ENCODE measurements at places on chromosomes 2 and 18.

GRCh38 chr2:222039821-222040220 lies 259.0 kb downstream of the PAX3 start:
- no peak for ATAC-seq

- ATAC-seq, result no peak
Measured at GRCh38 chr2:30927465-30928075, 120.3 kb upstream of the CAPN13 start.

- ATAC-seq, result no peak
Measured at GRCh38 chr2:184597571-184597991, 748 bp upstream of the ZNF804A start.

DNA sequence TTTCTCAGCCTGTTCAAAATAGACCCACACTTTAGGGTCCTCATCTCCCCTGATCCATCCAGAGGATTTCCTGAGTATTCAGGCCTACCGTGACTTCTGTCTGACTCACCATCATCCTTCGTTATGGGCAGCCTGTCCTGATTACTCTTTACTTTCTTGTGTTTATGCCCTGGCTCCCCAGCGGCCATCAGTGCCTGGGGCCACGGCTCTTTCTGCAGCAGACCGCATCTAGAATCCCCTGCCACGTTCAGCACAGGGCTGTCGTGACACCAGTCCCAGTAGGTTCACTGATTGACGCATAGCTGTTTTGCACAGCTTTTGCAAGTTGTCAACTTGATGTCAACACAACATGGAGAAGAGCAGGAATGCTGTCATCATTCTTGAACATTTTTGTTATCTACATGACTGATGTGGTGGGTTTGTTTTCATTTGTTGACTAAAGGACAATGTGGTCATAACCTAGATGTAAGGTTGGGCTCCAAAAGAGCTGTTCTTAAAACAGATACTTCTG lies 225.6 kb downstream of the HAUS1 start:
- ATAC-seq, result no peak

DNA sequence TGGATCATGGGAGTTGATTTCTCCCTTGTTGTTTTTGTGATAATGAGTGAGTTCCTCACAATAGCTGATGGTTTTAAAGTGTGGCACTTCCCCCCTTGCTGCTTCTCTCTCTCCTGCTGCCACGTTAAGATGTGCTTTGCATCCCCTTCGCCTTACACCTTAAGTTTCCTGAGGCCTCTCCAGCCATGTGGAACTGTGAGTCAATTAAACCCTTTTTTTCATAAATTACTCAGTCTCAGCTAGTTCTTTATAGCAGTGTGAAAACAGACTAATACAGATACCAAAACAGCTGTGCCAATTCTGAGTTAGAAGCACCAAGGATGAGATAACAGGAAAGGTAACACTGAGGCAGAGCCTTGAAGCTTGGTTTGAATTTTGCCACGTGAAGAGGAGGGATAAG lies 44.7 kb downstream of the ITSN2 start:
- no peak for ATAC-seq

DNA sequence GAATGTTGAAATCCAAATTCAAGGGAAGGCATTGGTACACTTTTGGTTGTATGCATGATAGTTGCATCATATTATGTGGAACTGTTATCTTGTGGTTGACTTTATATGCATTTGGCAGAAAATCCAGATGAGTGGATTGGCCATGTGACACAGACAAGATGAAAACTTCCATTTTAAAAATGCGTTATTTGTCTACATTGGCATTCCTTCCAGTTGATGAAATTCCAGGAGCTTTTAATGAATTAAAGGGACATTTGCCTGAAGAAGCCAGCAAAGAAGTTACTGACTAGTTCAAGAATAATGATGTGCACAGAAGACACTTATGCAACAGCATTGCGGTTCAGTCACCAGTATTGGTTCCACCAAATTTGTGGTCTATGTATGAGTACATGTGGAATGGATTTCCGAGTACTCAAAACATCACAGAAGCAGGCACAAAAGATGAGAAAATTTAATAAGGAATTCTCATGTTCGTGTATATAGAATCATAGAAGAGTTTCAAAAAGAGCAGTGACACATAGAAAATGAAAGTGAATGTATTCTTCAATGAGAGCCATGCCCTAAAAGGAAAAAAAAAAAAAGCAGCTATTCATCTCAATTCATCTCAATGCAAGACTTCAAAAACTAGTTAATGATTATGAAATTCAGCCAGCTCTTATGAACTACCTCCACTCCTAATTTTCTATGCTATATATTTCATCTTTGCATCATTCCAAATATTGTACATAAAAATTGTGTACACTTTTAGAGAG lies 232.1 kb downstream of the RBM43 start:
- no peak for ATAC-seq

DNA sequence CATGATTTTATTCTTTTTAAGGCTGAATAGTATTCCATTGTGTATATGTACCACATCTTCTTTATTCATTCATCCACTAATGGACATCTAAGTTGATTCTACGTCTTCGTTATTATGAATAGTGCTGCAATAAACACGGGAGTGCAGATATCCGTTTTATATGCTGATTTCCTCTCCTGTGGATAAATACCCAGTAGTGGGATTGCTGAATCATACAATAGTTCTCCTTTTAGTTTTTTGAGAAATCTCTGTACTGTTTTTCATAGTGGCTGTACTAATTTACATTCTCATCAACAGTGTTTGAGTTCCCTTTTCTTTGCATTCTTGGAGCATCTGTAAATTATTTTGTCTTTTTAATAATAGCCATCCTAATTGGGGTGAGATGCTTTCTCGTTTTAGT lies 114.5 kb downstream of the RGPD3 start:
- ATAC-seq, result no peak

DNA sequence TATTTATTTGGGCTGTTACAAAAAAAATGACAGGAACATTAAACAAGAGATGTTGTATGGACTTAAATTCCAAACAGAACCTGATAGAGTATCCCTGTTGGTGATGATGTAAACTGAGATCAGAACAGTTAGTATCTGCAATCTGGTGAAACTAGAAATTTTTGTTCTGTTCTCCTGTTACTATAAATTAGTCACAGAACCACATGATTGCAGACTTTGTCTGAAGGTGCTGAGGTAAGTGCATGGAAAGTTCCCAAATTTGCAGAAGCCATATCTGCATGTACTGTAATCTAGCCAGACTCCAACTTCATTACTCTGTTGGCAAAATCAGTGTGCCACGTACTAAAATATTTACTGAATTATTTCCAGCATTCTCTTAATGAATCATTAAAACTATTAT lies 516.3 kb upstream of the FSIP2 start:
- ATAC-seq, result no peak

Data from esophagus mucosa (tissue), 1 donor.